WTC11 (cell line): ENCODE measurements at places on chromosomes 11 and 22. TPM values are rescaled to one million over a fixed set of nuclear protein-coding genes. Genes with fewer than 3 reads are reported as not detected.
A peak's percentile ranks its signal among the peaks of the same experiment; 100 is the strongest.

Gene OR51I1
- total RNA-seq, result not detected in 3 replicates

Gene TMX2
- total RNA-seq, result 84.9 to 85.7 TPM (median 85.4 TPM) in 3 replicates

Gene PPFIA1
- 62.2 to 75.1 TPM (median 64.1 TPM) in 3 replicates for total RNA-seq

- H3K36me3 ChIP-seq, result no peaks in the 10 kb centered on the region
- no peak for DNase-seq
- H3K4me1 ChIP-seq, result peaks cover 61% of the 10 kb centered on the region
- H3K4me3 ChIP-seq, result no peak overlapping the region
Observed at GRCh38 chr11:68340003-68340767, 27.8 kb downstream of the LRP5 start.

DNA sequence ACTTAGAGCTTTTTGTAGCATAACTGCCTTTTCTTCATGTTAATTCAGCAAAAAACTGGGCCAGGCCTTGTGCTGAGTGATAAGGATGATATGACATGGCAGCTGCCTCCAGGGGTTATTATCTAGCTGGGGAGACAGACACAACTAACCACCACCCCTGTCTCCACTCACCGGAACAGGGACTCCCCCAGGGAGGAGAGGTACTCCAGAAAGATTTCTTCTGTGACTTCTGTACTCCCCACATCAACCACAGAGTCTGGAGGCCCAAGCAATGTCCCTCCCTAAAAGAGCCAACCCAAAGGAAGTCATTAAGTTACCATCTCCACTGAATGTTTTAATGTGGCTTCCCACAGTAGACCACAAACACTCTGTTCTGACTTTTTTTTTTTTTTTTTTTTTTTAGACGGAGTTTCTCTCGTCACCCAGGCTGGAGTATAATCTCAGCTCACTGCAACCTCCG, 14.3 kb upstream of the PMM1 start:
- H3K4me1 ChIP-seq, result no peaks in the 10 kb centered on the region
- H3K4me3 ChIP-seq, result no peak overlapping the region
- H3K36me3 ChIP-seq, result peaks cover 37% of the 10 kb centered on the region
- no peak for DNase-seq
- H3K27me3 ChIP-seq, result no peaks in the 10 kb centered on the region

GRCh38 chr11:79062814-79063762, 377.7 kb downstream of the TENM4 start:
- H3K27me3 ChIP-seq, result no peaks in the 10 kb centered on the region; the same call in 1 of the 2 replicates
- H3K4me3 ChIP-seq, result no peak overlapping the region
- peak; percentile 62 for DNase-seq
- H3K36me3 ChIP-seq, result no peaks in the 10 kb centered on the region

Gene ANO1
- total RNA-seq, result 4.1 to 5.0 TPM (median 4.7 TPM) in 3 replicates

Gene BRSK2
- total RNA-seq, result 22.1 to 34.5 TPM (median 26.2 TPM) in 3 replicates

GRCh38 chr11:6251990-6252473, 7.6 kb upstream of the CCKBR start:
- H3K4me1 ChIP-seq, result peaks cover 8% of the 10 kb centered on the region
- H3K27ac ChIP-seq, result no peak overlapping the region
- H3K36me3 ChIP-seq, result no peaks in the 10 kb centered on the region
- peaks cover 3% of the 10 kb centered on the region for H3K27me3 ChIP-seq
- no peak overlapping the region for H3K4me3 ChIP-seq
- no peak for DNase-seq

DNA sequence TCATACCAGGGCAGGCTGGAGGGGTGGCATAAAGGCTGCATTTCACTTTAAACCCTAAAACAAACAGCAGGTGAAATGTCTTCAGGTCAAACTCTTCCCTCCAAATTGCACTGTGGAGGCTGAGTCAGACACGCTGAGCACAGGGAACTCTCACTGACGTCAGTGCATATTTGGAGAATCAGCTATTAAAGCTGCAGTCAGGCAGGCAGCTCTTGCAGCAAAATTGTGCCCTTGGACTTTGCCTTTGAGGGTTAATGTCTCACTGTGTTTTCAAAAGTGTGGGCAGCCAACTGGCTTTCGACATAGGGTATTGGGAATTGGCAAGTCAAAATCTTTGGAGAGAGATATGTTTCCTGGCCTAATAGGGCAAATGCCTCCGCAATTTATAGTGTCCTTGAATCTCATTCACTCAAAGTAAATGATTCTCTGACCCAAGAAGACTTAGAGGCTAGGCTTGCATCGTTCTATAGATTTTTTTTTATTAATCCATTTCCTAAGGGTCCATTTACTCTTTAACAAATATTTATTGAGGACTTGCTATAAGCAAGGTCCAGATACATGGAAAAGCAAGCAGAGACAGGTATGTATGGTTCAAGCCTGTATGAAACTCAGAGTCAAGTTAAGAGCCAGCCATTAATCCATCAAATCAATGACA, 27.7 kb upstream of the SMCO4 start:
- no peak overlapping the region for H3K4me3 ChIP-seq
- DNase-seq, result no peak
- no peaks in the 10 kb centered on the region for H3K36me3 ChIP-seq
- H3K4me1 ChIP-seq, result peaks cover 11% of the 10 kb centered on the region
- no peak overlapping the region for H3K27ac ChIP-seq

- H3K4me3 ChIP-seq, result peak overlapping the region; percentile 91
- DNase-seq, result peak; percentile 63
- peaks cover 6% of the 10 kb centered on the region; the same call in 1 of the 2 replicates for H3K4me1 ChIP-seq
- H3K36me3 ChIP-seq, result peaks cover 15% of the 10 kb centered on the region; the same call in 1 of the 2 replicates
- no peaks in the 10 kb centered on the region for H3K27me3 ChIP-seq
Observed at GRCh38 chr11:64809781-64810241, 540 bp downstream of the MEN1 start.

DNA sequence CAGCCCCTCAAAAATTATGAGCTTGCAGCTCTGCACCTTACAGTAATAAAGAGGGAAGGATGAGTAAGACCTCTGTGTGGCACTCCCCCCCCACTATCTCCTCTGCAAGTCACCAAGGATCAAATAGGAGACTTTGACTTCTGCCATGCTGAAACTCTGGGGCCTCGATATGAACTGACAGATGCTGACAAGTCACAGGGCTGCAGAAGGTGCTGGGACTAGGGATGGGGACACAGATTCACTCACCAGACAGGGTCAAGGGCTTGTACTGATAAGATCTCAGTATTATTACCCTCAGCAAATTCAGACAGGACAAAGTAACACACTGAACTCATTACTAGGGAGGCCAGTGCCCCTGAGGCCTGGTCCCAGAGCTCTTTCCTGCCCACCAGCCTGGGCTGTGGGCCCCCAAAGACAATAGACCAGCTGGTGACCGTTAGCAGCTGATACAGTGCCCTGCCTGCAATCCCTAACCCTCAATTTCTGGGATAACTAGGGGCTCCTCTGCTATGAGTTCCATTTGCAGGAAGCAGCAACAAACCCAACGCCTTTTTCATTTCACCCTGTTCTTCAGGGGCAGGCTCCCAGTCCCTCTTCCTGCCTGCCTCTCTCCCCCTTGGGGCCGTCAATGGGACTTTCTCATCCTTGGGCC, 20.1 kb downstream of the TMPRSS13 start:
- no peak overlapping the region for H3K4me3 ChIP-seq
- H3K4me1 ChIP-seq, result peaks cover 15% of the 10 kb centered on the region
- H3K36me3 ChIP-seq, result no peaks in the 10 kb centered on the region
- no peak for DNase-seq
- no peaks in the 10 kb centered on the region; the same call in 1 of the 2 replicates for H3K27me3 ChIP-seq

Gene DDI1
- not detected in 3 replicates for total RNA-seq

GRCh38 chr11:94181943-94182342, 53.3 kb downstream of the PANX1 start:
- H3K27me3 ChIP-seq, result no peaks in the 10 kb centered on the region
- H3K4me3 ChIP-seq, result no peak overlapping the region
- no peak for DNase-seq
- H3K36me3 ChIP-seq, result peaks cover 34% of the 10 kb centered on the region
- peaks cover 15% of the 10 kb centered on the region for H3K4me1 ChIP-seq

DNA sequence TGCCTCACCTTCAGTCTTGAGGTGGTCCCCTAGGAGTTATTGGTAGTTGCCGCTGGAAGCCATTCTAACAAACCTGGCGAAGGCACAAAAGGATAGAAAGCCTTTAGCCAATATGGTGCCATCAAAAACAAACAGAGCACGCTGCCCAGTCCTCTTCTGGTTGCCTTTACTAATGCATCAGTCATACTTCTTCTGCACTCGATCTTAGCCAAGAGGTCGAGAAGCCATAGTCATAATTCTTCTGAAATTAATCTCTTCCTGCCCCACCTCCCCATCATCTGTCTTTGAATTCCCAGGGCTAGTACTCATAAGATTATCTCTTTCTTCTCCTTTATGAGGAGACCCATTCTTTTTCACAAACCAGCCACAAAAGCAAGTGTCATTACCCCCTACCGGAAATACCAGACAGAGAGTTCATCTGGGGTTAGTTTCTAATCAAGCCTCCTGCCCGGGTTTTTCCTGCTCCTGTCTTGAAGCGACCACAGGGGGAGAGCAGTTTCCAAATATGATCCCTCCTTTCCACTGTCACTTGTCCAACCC, 21.4 kb upstream of the EHF start:
- H3K27me3 ChIP-seq, result no peaks in the 10 kb centered on the region; the same call in 1 of the 2 replicates
- no peak for DNase-seq
- no peak overlapping the region for H3K4me3 ChIP-seq
- H3K36me3 ChIP-seq, result no peaks in the 10 kb centered on the region; the same call in 1 of the 2 replicates
- peaks cover 5% of the 10 kb centered on the region; the same call in 1 of the 2 replicates for H3K4me1 ChIP-seq

DNA sequence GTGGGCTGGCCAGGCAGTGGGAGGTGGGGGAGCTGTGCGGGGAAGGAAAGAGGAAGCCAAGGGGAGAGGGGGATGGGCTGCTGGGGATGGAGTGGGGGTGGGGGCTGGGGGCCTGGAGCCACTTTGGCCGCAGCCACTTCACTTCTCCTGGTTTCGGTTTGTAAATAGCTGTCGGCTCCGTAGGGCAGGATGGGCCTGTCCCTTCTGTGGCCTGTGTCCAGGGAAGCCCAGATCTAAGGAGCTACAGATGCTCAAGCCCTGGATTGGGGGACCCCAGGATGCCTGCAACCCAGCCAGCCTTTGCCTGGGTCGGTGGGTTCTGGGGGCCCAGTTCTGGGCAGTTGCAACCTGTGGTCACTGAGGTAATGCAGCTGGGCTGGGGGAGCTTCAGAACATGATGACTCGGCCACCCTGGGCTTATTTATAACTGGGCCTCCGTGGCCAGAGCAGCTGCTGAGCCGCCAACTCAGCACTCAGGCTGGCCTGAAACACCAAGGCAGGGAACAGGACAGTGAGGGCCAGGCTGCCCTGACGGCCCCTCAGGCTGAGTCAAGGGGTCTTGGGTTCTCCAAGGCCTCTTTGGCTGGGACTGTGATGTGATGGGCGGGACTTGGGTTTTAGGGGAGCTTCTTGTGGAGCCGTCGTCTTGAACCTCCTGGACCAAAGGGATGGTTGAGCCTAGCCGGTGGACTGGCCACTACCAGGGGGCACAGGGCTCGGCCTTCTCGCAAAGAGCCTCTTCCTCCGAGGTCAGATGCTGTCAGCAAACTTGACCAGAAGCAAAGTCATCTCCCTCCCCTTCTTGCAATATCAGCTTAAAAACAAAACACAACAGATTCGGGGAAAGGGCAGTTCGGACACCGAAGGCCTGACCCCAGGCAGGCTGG, 15.0 kb upstream of the SLC39A13 start:
- H3K4me3 ChIP-seq, result no peak overlapping the region
- H3K36me3 ChIP-seq, result no peaks in the 10 kb centered on the region
- H3K4me1 ChIP-seq, result peaks cover 9% of the 10 kb centered on the region
- no peak for DNase-seq

Gene TCF20
- total RNA-seq, result 68.6 to 77.0 TPM (median 74.3 TPM) in 3 replicates

- H3K27me3 ChIP-seq, result no peaks in the 10 kb centered on the region
- H3K36me3 ChIP-seq, result peaks cover 15% of the 10 kb centered on the region
- H3K4me1 ChIP-seq, result peaks cover 38% of the 10 kb centered on the region
Observed at GRCh38 chr11:47552056-47552565, 821 bp downstream of the CELF1 start.

Gene C1QTNF4
- total RNA-seq, result 9.5 to 10.7 TPM (median 9.5 TPM) in 3 replicates

Gene GAL3ST3
- 21.3 to 22.6 TPM (median 21.6 TPM) in 3 replicates for total RNA-seq

- peaks cover 22% of the 10 kb centered on the region for H3K36me3 ChIP-seq
- no peak overlapping the region for H3K27ac ChIP-seq
- H3K27me3 ChIP-seq, result no peaks in the 10 kb centered on the region
- H3K4me3 ChIP-seq, result no peak overlapping the region
Observed at GRCh38 chr11:111967649-111968048, 30.5 kb downstream of the DIXDC1 start.

Gene PRODH
- 42.6 to 97.3 TPM (median 56.1 TPM) in 3 replicates for total RNA-seq

GRCh38 chr11:17640493-17641164, 78.7 kb upstream of the MYOD1 start:
- H3K36me3 ChIP-seq, result no peaks in the 10 kb centered on the region
- no peak for DNase-seq
- H3K4me1 ChIP-seq, result no peaks in the 10 kb centered on the region; the same call in 1 of the 2 replicates
- no peak overlapping the region for H3K27ac ChIP-seq

DNA sequence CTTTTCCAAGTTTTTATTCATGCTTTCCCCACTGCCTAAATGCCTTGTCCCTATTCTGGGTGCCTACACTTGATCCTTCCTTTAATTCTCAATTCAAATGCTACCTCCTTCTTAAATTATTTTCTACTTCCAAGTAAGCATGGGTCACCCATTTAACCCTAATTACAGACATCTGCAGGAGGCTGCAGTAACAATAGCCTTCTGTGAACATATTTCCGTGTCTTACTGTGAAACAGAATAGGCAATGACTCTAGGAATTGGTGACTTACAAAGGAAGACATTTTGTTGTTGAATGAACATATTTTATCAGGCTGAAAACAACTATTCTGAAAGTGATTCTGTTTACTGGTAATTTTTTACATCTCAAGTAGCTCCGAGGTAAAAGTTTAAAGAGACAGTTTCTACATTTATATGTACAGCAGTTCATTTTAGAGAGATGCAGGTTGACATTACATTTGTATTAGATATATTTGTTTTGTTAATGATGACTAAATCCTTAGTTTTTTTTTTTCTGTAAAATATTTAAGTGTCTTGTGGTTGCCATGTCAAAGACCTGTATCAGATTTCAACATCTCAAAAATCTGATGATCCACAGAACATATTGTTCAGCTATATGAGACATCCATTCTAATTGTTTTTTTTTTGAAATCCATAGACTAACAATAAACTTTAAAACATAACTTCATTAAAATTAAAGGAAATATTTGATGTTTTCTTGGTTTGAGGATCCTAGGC, 316.8 kb downstream of the CASP12 start:
- H3K4me3 ChIP-seq, result peak overlapping the region; percentile 0; the same call in 1 of the 2 replicates
- peaks cover 4% of the 10 kb centered on the region; the same call in 1 of the 2 replicates for H3K27me3 ChIP-seq
- H3K36me3 ChIP-seq, result peaks cover 6% of the 10 kb centered on the region
- peaks cover 47% of the 10 kb centered on the region for H3K4me1 ChIP-seq
- peak overlapping the region; percentile 61 for H3K27ac ChIP-seq
- DNase-seq, result no peak

GRCh38 chr11:30991802-30992512, 377.6 kb downstream of the DCDC1 start:
- DNase-seq, result no peak
- H3K27me3 ChIP-seq, result no peaks in the 10 kb centered on the region
- no peak overlapping the region for H3K4me3 ChIP-seq
- no peaks in the 10 kb centered on the region for H3K36me3 ChIP-seq
- H3K4me1 ChIP-seq, result peaks cover 7% of the 10 kb centered on the region; the same call in 1 of the 2 replicates
- H3K27ac ChIP-seq, result no peak overlapping the region

Gene ZFTA
- 44.7 to 47.2 TPM (median 45.6 TPM) in 3 replicates for total RNA-seq

Gene GPR83
- total RNA-seq, result 0.23 to 0.48 TPM (median 0.42 TPM) in 3 replicates
